Uterus (tissue), 4 donors: ENCODE measurements at places on chromosomes 16 and 17. TPM values are rescaled to one million over a fixed set of nuclear protein-coding genes. Genes with fewer than 3 reads are reported as not detected.

CX3CL1 gene
- total RNA-seq, result 31.2 TPM

LDHD gene
- total RNA-seq, result 2.3 TPM

GRCh38 chr16:1309888-1310831 is 724 bp downstream of the UBE2I start:
- no peaks in the 10 kb centered on the region for H3K36me3 ChIP-seq
- peak overlapping the region; percentile 29 for H3K27ac ChIP-seq
- H3K27me3 ChIP-seq, result no peaks in the 10 kb centered on the region
- H3K4me3 ChIP-seq, result peak overlapping the region; percentile 57

DNA sequence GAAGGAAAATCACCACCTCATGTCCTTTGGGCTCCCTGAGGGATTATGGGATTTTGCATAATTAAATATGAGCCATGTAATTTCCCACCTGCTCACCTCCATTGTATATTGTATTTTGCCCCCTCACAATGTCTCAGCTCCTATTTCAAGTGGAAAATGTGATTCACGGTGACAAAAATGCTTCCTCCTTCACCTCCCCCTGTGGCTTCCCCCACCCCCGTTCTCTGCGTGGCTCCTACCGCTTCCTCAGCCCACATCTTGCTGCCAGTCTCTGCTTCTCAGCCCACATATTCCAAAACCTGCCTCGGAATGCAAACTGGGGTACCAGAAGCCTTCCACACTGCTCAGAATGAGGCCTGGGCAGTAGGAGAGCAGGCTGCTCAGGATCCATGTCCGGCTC is 394.5 kb upstream of the C16orf82 start:
- no peak overlapping the region for H3K4me3 ChIP-seq
- H3K4me1 ChIP-seq, result no peaks in the 10 kb centered on the region
- no peak for DNase-seq
- no peak overlapping the region for H3K27ac ChIP-seq
- no peaks in the 10 kb centered on the region for H3K36me3 ChIP-seq

DNA sequence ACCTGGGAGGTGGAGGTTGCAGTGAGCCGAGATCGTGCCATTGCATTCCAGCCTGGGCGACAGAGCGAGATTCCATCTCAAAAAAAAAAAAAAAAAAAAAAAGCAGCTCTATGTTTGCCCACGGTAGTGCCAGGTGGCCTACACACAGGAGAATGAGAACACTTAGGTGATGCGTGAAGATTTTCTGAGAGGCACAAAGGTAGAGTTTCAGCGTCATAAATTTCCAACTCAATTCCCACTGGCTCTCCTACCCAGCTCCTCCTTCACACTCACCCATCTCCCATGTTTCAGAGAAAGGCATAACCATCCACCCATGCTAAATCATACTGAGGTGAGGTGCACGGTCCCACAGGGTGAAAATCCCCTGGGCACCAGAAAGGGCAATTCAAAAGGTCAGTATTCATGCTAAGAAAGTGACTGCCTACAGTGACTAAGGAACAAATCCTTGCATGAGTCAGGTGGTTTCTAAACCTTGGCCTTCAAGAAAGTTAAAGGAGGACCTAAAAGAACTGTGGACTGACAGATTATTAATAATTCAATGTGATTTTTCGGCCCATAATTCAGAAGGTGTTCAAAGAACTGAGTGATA is 4.8 kb downstream of the DCAKD start:
- H3K4me1 ChIP-seq, result peaks cover 8% of the 10 kb centered on the region
- H3K4me3 ChIP-seq, result no peak overlapping the region
- no peak for DNase-seq
- no peaks in the 10 kb centered on the region for H3K36me3 ChIP-seq

- no peaks in the 10 kb centered on the region for H3K4me1 ChIP-seq
- H3K4me3 ChIP-seq, result no peak overlapping the region
- H3K36me3 ChIP-seq, result no peaks in the 10 kb centered on the region
- H3K27ac ChIP-seq, result no peak overlapping the region
- no peaks in the 10 kb centered on the region for H3K27me3 ChIP-seq
Observed at GRCh38 chr17:17666111-17666714, 15.0 kb upstream of the RAI1 start.

DNA sequence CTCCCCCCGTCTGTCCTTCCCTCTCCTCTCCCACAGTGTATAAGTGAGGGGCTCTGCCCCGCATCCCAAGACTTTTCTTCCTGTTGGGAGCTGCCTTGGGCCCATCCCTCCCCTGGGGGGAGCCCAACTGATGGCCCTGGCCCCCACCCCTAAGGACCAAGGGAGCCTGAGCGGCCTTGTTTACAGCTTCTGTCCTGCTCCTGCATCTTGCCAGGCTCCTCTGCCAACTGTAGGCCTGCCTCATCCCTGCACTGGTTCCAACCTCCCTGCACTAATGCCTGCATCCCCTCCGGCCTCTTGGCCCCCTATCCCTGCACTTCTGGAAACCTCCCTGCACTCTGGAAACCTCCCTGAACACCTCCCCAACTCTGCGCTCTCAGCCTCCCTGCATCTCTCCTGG is 1.4 kb upstream of the PAGR1 start:
- DNase-seq, result no peak
- H3K4me3 ChIP-seq, result no peak overlapping the region
- H3K36me3 ChIP-seq, result no peaks in the 10 kb centered on the region

GRCh38 chr17:11840831-11841230 is 156.4 kb downstream of the ZNF18 start:
- H3K27ac ChIP-seq, result no peak overlapping the region
- no peaks in the 10 kb centered on the region for H3K36me3 ChIP-seq
- H3K4me1 ChIP-seq, result no peaks in the 10 kb centered on the region
- no peaks in the 10 kb centered on the region for H3K27me3 ChIP-seq
- DNase-seq, result no peak

DNA sequence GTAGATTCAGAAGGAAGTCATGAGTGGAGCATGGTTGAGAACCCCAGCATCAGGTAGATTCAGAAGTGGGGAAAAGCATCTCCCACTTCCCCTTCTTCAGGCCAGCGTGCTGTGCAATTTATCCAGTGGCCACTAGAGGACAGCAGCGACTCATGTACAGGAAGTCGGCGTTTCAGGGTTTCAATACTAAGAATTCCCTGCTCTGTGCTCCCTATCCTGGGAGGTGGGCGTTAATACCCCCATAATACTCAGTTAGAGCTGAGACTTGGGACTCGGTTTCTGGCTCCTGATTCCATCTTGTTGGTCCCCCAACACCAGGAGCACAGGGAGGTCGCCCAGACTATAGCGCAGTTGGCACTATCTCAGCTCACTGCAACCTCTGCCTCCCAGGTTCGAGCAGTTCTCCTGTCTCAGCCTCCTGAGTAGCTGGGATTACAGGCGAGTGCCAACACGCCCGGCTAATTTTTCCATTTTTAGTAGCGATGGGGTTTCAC is 75.3 kb upstream of the AMZ2 start:
- DNase-seq, result peak; percentile 71
- no peaks in the 10 kb centered on the region for H3K4me1 ChIP-seq
- no peaks in the 10 kb centered on the region for H3K27me3 ChIP-seq
- no peak overlapping the region for H3K4me3 ChIP-seq
- H3K27ac ChIP-seq, result no peak overlapping the region

DNA sequence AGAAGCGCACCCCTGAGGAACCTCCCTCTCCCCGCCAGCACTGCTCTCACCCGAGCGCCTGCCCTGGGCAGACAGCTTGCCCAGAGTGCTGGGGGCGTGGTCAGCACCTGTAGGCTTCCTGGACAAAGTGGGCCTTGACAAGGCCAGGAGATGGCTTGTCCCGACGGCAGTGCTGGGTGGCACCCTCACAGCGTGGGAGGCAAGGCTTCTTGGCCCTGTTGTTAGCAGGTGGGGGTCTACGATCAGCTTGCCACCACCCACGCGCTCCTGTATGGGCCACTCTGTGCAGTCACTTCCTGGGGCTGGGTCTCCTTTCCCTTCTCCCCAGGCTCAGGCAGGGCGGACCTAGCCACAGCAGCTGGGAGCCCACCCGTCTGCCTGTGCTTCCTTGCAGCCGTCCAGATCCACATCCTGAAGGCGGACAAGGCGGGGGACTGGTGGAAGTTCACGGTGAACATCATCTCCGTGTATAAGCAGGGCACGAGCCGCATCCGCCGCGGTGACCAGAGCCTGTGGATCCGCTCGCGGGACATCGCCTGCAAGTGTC is 218.0 kb downstream of the NTN1 start:
- no peaks in the 10 kb centered on the region for H3K4me1 ChIP-seq
- no peaks in the 10 kb centered on the region for H3K36me3 ChIP-seq
- H3K4me3 ChIP-seq, result peak overlapping the region; percentile 41
- H3K27ac ChIP-seq, result peak overlapping the region; percentile 97
- H3K27me3 ChIP-seq, result no peaks in the 10 kb centered on the region
- no peak for DNase-seq

DNA sequence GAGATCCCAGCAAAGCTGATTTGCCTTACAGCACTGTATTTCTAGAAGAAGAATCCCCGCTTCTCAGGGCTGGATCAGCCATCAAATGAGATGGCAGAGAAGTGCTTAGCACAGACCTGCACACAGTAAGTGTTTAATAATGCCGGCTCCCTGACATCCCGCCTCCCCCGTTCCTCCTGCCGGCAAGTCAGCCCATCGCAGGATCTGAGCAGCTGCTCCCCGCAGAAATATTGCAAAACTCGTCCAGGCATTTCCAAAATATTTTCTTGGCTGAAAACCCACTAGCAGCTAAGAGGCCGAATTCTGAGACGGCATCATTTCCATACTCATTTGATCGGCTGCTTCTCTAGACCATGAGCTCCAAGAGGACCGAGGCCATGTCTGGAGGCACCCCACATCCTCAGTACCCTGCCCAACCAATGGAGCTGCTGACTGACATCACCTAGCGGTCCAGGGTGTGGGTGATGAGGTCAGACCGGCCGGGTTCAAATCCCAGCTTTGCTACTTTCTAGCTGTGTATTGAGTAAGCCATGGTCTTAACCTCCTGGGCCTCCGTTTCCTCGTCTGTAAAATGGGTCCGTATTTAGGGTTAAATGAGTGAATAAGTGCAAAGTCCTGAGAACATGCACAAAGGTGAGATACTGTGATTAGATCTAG is 251.5 kb downstream of the KATNIP start:
- no peak overlapping the region for H3K4me3 ChIP-seq
- no peaks in the 10 kb centered on the region for H3K36me3 ChIP-seq
- no peak overlapping the region for H3K27ac ChIP-seq
- H3K27me3 ChIP-seq, result no peaks in the 10 kb centered on the region

- H3K36me3 ChIP-seq, result no peaks in the 10 kb centered on the region
- no peak overlapping the region for H3K4me3 ChIP-seq
- H3K27me3 ChIP-seq, result no peaks in the 10 kb centered on the region
- no peak overlapping the region for H3K27ac ChIP-seq
- peak; percentile 39 for DNase-seq
Observed at GRCh38 chr17:48804936-48805411, 12.1 kb downstream of the TTLL6 start.
